Caco-2 (cell line): ENCODE measurements at places on chromosomes 16 and 17. TPM values are rescaled to one million over a fixed set of nuclear protein-coding genes. Genes with fewer than 3 reads are reported as not detected.

The TTLL6 gene
- total RNA-seq: 0.16 and 0.81 TPM in 2 replicates

- no peaks in the 10 kb centered on the region for H3K4me1 ChIP-seq
- no peak overlapping the region for H3K27ac ChIP-seq
- DNase-seq: no peak
- no peaks in the 10 kb centered on the region for H3K36me3 ChIP-seq
- H3K27me3 ChIP-seq: no peaks in the 10 kb centered on the region
Observed at GRCh38 chr16:17835118-17835876, 364.5 kb upstream of the XYLT1 start.

The GRB7 gene
- 83.3 and 98.6 TPM in 2 replicates for total RNA-seq

DNA sequence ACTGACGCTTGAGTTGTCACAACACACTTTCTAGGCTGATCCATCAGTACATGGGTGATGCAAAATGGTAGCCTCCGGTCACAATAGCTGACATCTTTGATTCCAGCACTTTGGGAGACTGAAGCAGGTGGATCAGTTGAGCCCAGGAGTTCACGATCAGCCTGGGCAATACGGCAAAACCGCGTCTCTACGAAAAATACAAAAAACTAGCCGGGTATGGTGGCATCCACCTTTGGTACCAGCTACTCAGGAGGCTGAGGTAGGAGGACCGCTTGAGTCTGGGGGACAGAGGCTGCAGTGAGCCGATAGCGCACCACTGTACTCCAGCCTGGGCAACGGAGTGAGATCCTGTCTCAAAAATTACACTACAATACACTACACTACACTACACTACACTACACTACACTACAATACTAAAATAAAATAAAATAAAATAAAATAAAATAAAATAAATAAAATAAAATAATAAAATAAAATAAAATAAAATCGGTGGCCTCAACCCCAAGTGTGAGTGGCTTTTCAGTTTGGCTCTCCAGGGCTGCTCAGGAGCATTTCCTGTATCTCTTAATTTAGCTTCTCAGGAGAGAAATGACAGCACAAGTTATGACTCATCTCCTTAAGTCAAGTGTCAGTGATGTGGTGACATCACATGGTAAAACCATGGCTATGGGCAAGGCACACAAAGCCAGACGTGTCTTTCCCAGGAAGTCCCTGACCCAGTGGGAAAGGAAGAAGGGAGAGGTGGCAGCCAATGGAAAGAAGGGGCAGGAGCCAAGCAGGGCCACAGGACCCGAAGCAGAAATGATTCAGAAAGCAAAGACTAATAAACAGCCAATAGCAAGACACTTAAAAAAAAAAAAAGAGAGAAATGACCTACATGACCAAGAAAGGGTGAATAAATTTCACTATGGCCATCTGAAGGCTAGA lies 75.3 kb upstream of the TBC1D3K start:
- H3K27ac ChIP-seq: no peak overlapping the region
- no peaks in the 10 kb centered on the region for H3K27me3 ChIP-seq
- no peak for DNase-seq

DNA sequence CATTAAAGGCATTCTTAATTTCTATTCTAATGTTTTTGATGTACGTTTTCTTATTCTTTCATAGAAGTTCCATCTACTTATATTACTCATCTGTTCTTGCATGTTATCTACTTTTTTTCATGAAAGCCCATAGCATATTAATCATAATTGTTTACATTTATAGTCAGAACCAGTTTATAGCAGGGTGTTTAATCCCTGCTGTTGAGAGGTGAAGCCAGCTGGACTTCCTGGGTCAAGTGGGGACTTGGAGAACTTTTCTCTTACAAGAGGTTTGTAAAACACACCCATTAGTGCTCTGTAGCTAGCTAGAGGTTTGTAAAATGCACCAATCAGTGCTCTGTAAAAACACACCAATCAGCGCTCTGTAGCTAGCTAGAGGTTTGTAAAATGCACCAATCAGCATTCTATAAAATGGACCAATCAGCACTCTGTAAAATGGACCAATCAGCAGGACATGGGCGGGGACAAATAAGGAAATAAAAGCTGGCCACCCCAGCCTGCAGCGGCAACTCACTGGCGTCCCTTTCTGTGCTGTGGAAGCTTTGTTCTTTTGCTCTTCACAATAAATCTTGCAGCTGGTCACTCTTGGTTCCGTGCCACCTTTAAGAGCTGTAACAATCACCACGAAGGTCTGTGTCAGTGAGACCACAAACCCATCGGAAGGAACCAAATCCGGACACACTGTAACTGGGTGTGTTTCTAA lies 120.6 kb downstream of the TANC2 start:
- no peaks in the 10 kb centered on the region for H3K4me1 ChIP-seq
- H3K36me3 ChIP-seq: no peaks in the 10 kb centered on the region
- no peaks in the 10 kb centered on the region for H3K27me3 ChIP-seq
- H3K4me3 ChIP-seq: no peak overlapping the region
- H3K27ac ChIP-seq: no peak overlapping the region

GRCh38 chr17:69725146-69725545 lies 310.6 kb downstream of the MAP2K6 start:
- no peak for DNase-seq
- no peaks in the 10 kb centered on the region for H3K4me1 ChIP-seq
- H3K27ac ChIP-seq: no peak overlapping the region
- no peaks in the 10 kb centered on the region for H3K27me3 ChIP-seq
- H3K4me3 ChIP-seq: no peak overlapping the region

- no peak overlapping the region for H3K4me3 ChIP-seq
- H3K27me3 ChIP-seq: no peaks in the 10 kb centered on the region
- H3K4me1 ChIP-seq: no peaks in the 10 kb centered on the region
Observed at GRCh38 chr16:6081320-6081976, 983.9 kb upstream of the EEF2KMT start.

DNA sequence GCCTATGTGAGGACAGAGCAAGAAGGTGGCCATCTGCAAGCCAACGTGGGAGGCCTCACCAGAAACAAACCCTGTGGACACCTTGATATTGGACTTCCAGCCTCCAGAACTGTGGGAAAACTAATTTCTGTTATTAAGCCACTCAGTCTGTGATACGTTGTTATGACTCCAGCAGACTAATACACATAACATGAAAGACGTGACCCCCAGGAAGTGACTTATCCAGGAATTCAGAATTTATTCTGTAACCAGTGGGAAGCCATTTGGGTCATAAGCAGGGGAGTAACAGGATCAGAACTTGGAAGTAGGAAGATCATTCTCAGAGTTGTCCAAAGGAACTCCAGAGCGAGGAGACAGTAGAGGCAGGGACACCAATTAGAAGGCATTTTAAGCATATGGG lies 12.5 kb upstream of the GINS3 start:
- H3K4me1 ChIP-seq: no peaks in the 10 kb centered on the region
- H3K27ac ChIP-seq: no peak overlapping the region
- H3K27me3 ChIP-seq: no peaks in the 10 kb centered on the region
- no peaks in the 10 kb centered on the region for H3K36me3 ChIP-seq
- no peak for DNase-seq
- H3K4me3 ChIP-seq: no peak overlapping the region

GRCh38 chr16:81610144-81610842 lies 165.7 kb downstream of the CMIP start:
- H3K4me3 ChIP-seq: no peak overlapping the region
- no peak overlapping the region for H3K27ac ChIP-seq
- no peaks in the 10 kb centered on the region for H3K27me3 ChIP-seq
- no peaks in the 10 kb centered on the region for H3K4me1 ChIP-seq
- no peak for DNase-seq
